AML-193 (cell line): ENCODE measurements at places on chromosomes 3 and 15.

- DNase-seq: no peak
Observed at GRCh38 chr3:59540241-59540640, 490.4 kb upstream of the CFAP20DC start.

DNA sequence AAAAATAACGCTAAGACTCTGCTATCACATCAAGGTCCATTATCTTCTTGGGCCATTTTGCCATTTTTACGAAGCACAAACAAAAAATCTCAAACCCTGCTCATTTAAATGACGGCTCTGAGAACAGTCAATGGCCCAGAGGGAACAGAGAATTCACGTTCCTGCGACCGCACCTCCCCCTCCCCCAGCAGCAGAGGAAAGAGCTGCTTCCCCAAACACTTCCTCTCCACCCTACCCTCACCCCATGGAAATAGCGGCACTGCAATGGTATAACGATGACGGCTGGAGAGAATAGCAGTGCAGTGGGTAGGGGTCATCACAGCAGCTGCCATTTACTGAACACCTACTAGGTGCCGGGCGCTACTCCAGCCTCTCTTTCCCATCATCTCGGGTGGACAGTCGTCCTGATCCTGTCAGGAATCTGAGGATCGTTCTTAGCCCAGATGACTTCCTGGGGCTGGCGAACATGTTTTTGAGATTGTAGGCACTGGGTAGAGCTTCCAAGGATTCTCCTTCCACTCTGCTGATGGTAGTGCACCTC lies 113.3 kb downstream of the IQSEC1 start:
- DNase-seq: peak; percentile 73

GRCh38 chr3:14266361-14266760 lies 87.7 kb downstream of the LSM3 start:
- no peak for DNase-seq

GRCh38 chr3:15266510-15267376 lies 60.7 kb downstream of the CAPN7 start:
- no peak for DNase-seq

GRCh38 chr15:45714590-45715488 lies 80.0 kb downstream of the SQOR start:
- peak; percentile 37 for DNase-seq

DNA sequence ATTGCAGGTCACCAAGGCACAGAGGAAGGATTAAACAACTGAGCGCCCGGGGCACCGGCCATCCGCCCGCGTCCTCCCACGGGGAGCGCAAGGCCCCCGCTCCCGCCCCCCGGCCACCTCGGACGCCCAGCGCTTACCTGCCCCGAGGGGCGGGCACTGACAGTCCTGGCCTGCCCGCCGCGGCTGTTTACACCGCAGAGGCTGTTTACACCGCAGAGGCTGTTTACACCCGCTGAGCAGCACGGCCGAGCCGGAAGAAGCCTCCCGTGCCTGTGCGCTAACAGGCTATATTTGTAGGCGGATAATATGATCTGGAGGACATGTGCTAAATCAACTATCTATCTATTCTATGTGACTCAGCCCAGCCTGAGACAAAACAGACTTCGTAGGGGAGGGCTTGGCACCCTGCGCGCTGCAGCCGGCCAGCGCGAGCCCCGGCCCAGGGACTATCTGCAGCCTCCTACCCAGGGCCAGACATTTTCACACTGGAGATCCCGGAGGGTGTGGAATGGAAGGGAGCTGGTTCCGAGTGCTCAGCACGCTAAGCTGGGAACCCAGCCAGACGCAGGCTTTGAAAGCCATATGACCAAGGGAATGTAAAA lies at the start of gene LRRC2:
LRRC2 (minus strand) TSS at position 263 of the 602 bp plus-strand sequence. CDS start 14,711 bp downstream, outside the sequence.
- no peak for DNase-seq

DNA sequence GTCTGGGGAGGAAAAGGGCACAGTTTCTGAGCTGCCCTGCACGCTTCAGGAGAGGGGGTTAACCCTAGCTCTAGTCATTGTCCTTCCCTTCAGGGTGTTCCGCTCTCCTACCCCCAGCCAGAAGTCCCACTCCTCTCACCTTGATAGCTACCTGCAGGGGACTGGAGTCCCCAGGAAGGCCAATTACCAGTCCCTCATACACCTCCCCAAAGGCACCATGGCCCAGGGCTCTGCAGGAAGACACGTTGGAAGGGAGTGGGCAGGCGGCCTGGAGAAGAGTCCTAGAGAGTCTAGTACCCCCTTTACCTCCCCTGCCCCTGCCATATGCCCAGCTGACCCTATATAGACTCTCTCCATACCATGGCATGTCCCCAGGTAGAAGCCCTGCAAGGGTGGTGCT lies 7.9 kb downstream of the LTK start:
- DNase-seq: no peak

GRCh38 chr15:39205506-39206371 lies 375.1 kb upstream of the THBS1 start:
- DNase-seq: no peak

GRCh38 chr15:66101715-66102395 lies 151.7 kb downstream of the MEGF11 start:
- no peak for DNase-seq

- DNase-seq: no peak
Observed at GRCh38 chr3:55526332-55527030, 39.4 kb upstream of the WNT5A start.
